Right atrium auricular region (tissue), 2 donors: ENCODE measurements at places on chromosomes 7 and 10.

GRCh38 chr10:63527401-63527800, 6.2 kb downstream of the REEP3 start:
- no peaks in the 10 kb centered on the region for H3K36me3 ChIP-seq
- no peak overlapping the region for H3K27ac ChIP-seq
- no peaks in the 10 kb centered on the region for H3K27me3 ChIP-seq
- no peak for DNase-seq
- H3K4me1 ChIP-seq = peaks cover 33% of the 10 kb centered on the region

GRCh38 chr7:51456431-51457060, 139.9 kb upstream of the COBL start:
- DNase-seq = no peak
- H3K27ac ChIP-seq = no peak overlapping the region
- H3K4me1 ChIP-seq = no peaks in the 10 kb centered on the region
- no peaks in the 10 kb centered on the region for H3K27me3 ChIP-seq
- H3K4me3 ChIP-seq = no peak overlapping the region

DNA sequence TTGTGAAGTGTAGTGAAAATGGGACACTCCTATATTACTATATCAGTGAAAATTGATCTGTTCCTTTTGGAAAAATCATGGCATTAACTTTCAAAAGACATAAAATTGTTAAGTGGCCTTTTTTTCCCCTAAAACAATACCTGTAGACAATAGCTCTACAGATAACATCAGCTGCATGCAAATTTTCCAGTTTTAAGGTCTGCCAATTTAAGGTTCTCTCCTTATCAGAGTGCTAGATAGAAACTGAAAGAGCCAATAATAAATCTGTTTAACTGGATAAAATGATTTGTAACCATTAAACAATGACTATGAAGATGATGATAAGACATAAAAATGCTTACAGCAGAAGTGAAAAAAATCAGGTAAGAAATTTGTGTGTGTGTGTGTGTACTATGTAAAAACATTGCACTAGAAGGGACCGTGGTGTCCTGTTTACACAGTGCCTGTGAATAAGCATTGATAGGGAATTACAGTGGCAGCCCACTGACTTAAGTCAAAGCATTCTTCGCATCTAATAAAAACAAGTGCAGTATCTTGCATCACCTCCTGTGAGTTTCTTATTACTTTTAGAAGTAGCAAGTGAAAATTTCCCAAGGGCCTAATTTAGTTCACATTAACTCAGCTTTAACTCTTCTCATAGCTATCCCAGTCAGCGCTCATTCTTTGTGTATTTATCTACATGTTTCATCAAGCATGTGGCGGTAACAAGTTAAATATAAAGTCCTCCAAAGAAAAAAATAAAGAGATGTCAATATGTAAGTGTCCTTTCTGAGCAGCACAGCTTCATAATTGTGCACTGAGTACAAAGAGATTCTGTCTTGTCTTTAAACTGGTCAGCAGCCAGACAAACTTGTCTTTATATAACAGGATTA, 261.9 kb downstream of the ARL4A start:
- no peaks in the 10 kb centered on the region for H3K36me3 ChIP-seq
- no peaks in the 10 kb centered on the region for H3K27me3 ChIP-seq
- H3K4me1 ChIP-seq = no peaks in the 10 kb centered on the region
- H3K27ac ChIP-seq = no peak overlapping the region

DNA sequence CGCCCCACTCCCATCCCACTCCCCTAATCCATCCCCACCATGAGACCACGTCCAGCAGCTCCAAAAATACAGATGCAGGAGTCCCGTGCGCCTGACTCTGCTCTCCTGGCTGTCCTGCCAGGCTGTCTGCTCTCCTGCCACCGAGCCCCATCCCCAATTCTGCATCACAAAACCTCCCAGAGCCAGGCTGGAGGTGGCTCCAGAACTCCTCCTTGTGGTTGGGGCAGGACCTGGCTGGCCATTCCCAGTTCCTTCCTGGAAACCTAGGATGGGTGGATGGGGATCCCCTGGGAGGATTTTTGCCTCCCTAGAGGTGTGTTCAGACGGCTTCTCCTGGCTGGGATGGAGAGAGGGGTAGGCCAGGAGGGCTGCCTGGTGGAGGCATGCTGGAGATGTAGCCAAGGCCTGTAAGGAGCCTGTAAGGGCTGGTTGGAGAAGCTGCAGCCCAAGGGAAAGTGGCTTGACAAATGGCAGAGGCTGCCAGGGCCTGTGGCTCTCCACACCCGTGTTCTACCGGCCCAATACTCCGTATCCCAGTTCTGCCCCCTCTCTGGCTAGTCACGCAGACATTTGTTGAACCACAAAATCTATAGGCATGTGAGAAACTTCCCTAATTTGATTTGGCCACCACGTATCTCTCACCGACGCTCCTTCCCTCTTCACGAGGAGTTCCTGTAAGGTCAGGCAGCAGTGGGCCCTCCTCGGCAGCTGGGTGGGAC, 99.3 kb downstream of the ARHGAP22 start:
- H3K36me3 ChIP-seq = no peaks in the 10 kb centered on the region
- peak; percentile 53 for DNase-seq
- no peaks in the 10 kb centered on the region for H3K4me1 ChIP-seq
- H3K4me3 ChIP-seq = no peak overlapping the region

DNA sequence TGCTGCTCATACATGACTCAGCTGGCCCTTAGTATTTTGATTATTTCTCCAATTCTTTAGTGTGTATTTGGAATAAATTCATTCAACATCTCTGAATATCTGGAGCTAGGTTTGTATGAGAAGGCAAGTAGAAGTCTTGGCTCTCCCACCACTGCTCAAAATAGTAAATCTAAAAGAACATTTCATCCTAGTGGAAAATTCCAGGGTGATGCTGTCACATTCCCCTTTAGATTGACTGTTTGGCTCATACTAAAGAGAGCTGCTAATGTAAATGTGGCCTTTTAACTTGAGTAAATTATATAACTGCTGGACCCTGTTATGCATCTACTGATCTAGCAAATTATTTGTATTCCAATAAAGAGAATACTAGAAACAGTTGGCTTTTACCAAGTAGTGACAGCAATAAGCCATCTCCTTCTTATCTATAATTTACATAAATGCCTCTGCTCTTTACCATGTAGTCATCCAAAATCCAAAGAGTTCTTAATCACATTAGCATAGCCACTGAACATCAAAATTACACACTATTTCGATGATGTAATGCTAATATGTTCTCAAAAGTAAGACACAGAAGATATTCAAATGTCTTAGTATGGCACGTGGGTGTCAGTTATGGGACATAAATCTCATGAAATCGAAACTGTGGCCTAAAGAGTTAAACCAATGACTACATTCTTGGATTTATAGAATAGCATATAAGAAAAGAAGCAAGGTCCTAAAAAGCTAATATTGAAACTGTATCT, 86.9 kb upstream of the KCND2 start:
- H3K27me3 ChIP-seq = no peaks in the 10 kb centered on the region
- DNase-seq = no peak
- H3K36me3 ChIP-seq = no peaks in the 10 kb centered on the region
- H3K4me1 ChIP-seq = no peaks in the 10 kb centered on the region
- H3K4me3 ChIP-seq = no peak overlapping the region

- H3K4me1 ChIP-seq = peaks cover 18% of the 10 kb centered on the region
- DNase-seq = peak; percentile 53
- H3K27me3 ChIP-seq = no peaks in the 10 kb centered on the region
- no peak overlapping the region for H3K4me3 ChIP-seq
Measured at GRCh38 chr10:113041841-113042750, 92.0 kb downstream of the TCF7L2 start.

GRCh38 chr10:87523731-87524130, 19.0 kb downstream of the MINPP1 start:
- H3K27ac ChIP-seq = peak overlapping the region; percentile 49
- H3K4me3 ChIP-seq = no peak overlapping the region
- H3K27me3 ChIP-seq = no peaks in the 10 kb centered on the region
- DNase-seq = no peak
- no peaks in the 10 kb centered on the region for H3K36me3 ChIP-seq
- H3K4me1 ChIP-seq = no peaks in the 10 kb centered on the region

DNA sequence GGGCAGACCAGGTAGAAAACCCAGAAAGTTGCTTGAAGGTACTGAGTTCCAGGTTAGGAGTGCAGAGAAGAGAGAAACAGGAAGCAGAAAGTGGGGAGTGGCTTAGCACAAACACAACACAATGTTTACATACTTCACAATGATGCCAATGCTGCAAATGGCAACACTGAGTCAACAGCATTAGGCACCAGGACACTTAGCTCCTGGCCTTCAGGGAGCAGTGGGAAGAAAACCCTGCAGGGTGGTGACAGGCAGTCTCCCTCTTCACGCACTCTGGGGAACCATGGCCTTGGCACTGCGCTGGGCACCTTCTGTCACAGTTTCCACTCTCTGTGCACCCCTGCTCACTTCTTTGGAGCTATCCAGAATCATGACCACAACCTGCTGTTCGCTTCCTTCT, 7.3 kb downstream of the ICA1 start:
- H3K4me1 ChIP-seq = peaks cover 15% of the 10 kb centered on the region
- no peak for DNase-seq
- H3K36me3 ChIP-seq = no peaks in the 10 kb centered on the region
- no peak overlapping the region for H3K27ac ChIP-seq

DNA sequence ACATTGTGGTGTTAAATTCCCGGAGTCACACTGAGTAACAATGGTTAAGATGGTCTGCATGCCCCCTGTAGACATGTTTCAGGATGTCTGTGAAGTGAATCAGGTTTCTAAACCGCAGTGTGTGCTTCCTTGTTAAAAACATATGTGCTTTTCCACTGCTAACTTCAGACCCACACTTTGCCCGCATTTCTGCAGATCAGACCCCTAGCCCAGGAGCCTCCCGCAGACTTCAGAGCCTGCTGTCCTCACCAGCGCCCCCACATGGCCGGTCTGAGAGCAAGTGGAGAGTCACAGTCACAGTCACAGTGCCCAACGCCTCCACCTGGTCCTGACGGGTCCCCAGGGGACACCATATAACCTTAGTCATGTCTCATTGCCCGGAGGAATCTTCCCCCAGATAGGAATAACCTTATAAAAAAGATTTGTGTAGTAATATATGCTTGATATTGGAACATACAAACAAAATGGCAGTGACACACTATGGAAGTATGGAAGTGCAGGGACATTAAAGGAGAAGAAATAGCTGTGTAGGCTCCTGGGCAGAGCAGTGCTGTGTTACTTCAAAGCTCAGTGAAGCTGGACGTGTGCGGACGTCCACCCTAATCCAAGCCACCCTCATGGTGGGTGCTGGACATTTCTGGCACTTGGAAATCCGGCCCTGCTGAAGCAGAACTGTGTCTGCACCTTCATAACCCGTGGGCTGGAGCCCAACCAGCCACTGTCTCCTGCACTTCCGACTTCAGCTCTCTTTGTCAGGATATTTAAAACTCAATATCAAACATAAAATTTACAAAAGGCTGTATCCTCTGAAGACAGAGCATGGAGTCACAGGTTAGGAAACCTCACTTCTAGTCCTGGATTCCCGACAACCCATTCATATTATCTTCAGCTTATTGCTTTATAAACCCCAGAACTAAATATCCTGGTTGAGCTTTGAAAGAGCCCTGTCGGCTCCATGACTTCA, 29.0 kb downstream of the GSTO2 start:
- no peaks in the 10 kb centered on the region for H3K27me3 ChIP-seq
- no peaks in the 10 kb centered on the region for H3K4me1 ChIP-seq
- no peak overlapping the region for H3K4me3 ChIP-seq
- no peaks in the 10 kb centered on the region for H3K36me3 ChIP-seq

- no peak for DNase-seq
- H3K4me1 ChIP-seq = peaks cover 39% of the 10 kb centered on the region
- H3K36me3 ChIP-seq = peaks cover 14% of the 10 kb centered on the region
- H3K4me3 ChIP-seq = no peak overlapping the region
Measured at GRCh38 chr10:97766996-97767924, 4.5 kb downstream of the SFRP5 start.

DNA sequence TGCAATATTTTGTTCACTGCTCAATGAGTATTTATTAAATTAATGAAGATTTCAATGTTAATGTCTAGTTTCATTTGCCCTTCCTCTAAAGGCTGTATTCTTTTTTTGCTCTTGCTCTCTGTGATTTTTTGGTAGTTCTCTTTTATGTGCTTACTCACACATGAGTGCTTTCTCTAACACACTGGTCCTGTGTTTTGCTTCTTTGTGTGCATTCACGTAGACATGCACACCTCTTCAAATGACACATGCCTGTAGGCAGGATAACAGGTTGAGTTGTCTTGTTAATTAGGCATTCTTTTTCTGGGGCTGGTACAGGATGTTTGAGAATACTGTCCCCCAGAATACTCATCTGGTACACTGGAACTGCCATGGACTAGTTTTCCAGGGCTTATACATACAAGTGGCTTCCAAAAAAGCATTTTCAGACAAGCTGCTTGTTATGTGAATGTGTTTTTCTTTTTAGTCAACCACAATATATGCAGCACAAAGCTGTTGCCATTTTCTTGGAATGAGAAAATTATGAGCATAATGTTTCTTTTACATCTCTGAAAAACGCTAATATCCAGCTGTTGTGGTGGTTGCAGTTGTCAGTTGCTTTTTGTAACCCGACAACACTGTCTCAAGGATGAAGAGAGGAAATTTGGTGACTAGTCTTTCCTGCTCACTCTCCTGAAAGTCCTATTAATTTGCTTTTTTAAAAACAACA, 416.4 kb downstream of the AUTS2 start:
- peaks cover 6% of the 10 kb centered on the region for H3K4me1 ChIP-seq
- H3K27ac ChIP-seq = no peak overlapping the region
- DNase-seq = no peak
- no peaks in the 10 kb centered on the region for H3K27me3 ChIP-seq
- H3K36me3 ChIP-seq = no peaks in the 10 kb centered on the region

DNA sequence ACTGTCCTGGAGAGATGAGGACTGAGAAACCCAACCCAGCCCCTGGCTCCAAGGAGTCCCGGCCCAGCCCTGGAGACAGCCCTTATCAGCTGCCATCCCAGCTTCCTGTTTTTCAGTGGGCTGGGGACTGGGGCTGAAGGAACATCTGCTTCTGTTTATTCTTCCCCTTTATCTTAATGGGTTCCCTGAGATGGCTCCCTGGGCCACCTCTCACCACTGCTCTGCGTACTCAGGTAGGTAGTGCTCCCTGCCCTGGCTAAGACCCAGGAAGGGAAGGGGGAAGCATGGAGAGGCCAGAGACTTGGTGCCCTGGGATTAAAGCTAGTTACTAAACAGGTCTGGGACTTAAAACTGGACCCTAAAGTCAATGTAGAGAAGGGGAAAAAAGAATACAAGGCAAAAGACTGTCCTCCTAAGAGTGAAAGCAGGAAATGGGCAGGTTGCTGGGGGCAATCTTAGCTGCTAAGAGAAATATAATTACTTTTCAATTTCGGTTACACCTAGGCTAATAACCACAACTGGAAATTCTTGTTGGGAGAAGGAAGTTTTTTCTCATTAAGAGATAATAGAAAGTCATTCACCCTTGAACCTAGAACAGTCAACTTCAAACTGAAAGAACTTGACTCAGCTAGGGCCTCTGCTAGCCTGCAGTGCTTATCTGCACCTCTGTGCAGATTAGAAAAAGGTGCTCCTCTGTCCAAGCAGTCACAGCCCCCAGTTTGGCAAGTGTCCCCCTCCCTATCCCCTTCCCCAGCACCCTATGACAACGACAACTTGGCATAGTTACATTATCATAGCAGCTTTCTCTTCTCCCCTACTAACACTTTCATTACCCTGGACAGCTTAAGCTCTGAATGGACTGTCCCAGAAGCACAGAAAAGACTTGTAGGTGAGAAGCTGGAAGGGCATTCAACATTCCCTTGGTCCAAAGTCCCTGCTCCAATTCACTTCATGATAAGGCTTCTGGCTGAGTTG, 65.6 kb upstream of the KDM7A start:
- no peaks in the 10 kb centered on the region for H3K4me1 ChIP-seq
- H3K36me3 ChIP-seq = no peaks in the 10 kb centered on the region
- DNase-seq = no peak
- no peak overlapping the region for H3K27ac ChIP-seq
- no peak overlapping the region for H3K4me3 ChIP-seq
- H3K27me3 ChIP-seq = no peaks in the 10 kb centered on the region

- DNase-seq = no peak
- no peaks in the 10 kb centered on the region for H3K36me3 ChIP-seq
- H3K4me3 ChIP-seq = peak within 1 kb of the TSS; percentile 63
- peak within 1 kb of the TSS; percentile 73 for H3K27ac ChIP-seq
Measured at GRCh38 chr7:1669954-1670893, at the start of gene ELFN1. ELFN1 (plus strand) TSS chr7:1670277; CDS start chr7:1744597, 74,320 bp downstream.
